ENCODE measurements at places on chromosomes 6 and 20.

- no peaks in the 10 kb centered on the region for H3K27me3 ChIP-seq
- H3K27ac ChIP-seq: no peak overlapping the region
- no peaks in the 10 kb centered on the region for H3K4me1 ChIP-seq
- no peak overlapping the region for H3K4me3 ChIP-seq
- DNase-seq: no peak
These were observed 182.6 kb upstream of the SHLD1 start for GRCh38 chr20:5567644-5568043.

DNA sequence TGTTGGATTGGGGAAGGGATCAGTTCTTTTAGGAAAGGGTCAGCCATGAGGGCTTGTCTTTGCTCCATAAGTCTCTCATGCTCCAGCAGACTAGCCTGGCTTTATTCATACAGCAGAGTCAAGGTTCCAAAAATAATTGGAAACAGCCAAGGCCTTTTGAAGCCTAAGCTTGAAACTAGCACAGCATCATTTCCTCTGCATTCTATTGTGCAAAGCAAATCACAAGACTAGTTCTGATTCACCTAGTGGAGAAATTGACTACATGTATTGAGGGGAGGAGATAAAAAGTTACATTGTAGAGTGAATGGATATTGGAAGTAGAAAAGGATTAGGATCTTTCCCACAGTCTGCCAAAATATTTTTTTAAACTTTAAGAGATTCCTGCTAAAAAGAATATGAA lies 159.3 kb upstream of the PLCB4 start:
- H3K4me1 ChIP-seq: no peaks in the 10 kb centered on the region
- DNase-seq: no peak
- no peaks in the 10 kb centered on the region for H3K27me3 ChIP-seq
- no peaks in the 10 kb centered on the region for H3K36me3 ChIP-seq

GRCh38 chr6:96532399-96532798 lies 10.8 kb downstream of the UFL1 start:
- no peaks in the 10 kb centered on the region for H3K36me3 ChIP-seq
- no peak overlapping the region for H3K4me3 ChIP-seq
- DNase-seq: no peak
- no peaks in the 10 kb centered on the region for H3K27me3 ChIP-seq

DNA sequence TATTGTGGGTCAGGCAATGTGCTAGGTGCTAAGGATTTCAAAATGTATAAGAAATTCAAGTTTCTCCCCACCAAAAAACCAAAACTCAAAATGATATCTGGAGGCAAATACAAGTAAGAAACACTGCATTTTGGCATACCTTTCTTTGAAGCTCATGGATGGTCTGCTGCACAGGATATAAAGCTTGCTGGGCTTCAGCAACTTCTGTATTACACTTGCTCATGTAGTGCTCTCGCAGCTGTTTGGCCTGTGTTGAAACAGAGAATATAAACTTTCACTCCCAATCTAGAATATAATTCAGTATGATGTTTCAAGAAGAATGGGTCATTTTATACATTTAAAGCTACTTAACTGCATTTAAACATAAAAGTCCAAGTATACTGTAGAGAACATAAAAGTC lies 39.6 kb downstream of the SHPRH start:
- H3K27me3 ChIP-seq: no peaks in the 10 kb centered on the region
- H3K4me3 ChIP-seq: no peak overlapping the region
- H3K4me1 ChIP-seq: no peaks in the 10 kb centered on the region
- H3K36me3 ChIP-seq: no peaks in the 10 kb centered on the region
- no peak overlapping the region for H3K27ac ChIP-seq

DNA sequence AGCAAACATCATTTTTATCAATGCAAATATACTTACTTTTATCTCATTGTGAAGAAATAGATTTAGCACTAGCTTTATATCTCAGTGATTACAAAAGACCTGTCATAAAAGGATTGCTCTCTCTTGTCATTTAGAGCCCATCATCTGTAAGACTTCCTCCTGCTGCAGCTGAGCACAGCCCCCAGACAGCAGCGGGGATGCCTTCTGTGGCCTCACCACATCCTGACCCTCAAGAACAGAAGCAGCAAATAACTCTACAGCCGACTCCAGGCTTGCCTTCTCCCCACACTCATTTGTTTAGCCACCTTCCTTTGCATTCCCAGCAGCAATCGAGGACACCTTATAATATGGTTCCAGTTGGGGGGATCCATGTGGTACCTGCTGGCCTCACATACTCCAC lies 127.0 kb upstream of the EDN1 start:
- no peaks in the 10 kb centered on the region for H3K36me3 ChIP-seq
- H3K4me1 ChIP-seq: no peaks in the 10 kb centered on the region
- no peak overlapping the region for H3K4me3 ChIP-seq
- H3K27ac ChIP-seq: no peak overlapping the region

- no peak overlapping the region for H3K4me3 ChIP-seq
- no peaks in the 10 kb centered on the region for H3K27me3 ChIP-seq
- H3K27ac ChIP-seq: no peak overlapping the region
- H3K36me3 ChIP-seq: no peaks in the 10 kb centered on the region
These were observed 4.2 kb upstream of the CTSZ start for GRCh38 chr20:59010995-59011873.

Measured in uterus (tissue), 4 donors.